Fibroblast of the aortic adventitia (primary cell): ENCODE measurements at places on chromosomes 11 and 22.
A peak's percentile ranks its signal among the peaks of the same experiment; 100 is the strongest.

DNA sequence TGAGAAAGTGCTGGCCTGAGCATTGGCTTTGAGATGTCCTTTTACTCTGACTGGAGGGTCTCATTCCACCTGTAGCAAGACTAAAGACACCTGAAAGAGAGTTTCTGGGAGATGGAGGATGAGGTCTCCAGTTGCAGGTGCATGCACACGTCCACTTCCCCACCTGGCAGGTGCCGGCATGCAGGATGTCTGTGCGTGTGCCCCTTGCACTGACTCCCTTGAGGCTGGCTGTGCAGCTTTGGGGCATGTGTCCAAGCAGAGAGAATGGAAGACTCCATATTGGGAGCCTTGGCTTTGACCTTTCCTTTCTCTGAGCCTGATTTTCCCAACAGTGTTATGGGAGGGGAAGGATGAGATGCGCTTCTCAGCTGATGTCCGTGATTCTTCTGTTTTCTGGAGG, 44.0 kb upstream of the TUB start:
- DNase-seq, result no peak

DNA sequence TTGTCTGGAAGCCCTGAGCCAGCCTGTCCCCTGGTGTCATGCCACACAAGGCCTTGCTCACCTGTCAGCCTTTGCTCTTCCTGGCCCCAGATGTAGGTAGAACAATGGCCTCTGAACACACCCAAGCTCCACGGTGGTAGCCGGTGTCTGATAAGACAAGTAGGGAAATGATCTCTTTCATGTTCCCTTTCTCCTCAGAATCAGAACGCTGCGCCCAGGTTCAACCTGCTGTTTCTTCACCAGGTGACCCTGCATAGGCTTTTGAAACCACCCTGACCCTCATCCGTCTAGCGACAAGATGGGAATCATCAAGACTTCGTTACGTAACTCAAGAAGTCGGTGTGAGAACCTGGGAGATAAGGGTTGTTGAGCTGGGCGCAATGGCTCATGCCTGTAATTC, 28.7 kb upstream of the YWHAH start:
- no peak for DNase-seq

GRCh38 chr11:5891216-5891800, 1.7 kb upstream of the OR52E5 start:
- peak; percentile 33 for DNase-seq

DNA sequence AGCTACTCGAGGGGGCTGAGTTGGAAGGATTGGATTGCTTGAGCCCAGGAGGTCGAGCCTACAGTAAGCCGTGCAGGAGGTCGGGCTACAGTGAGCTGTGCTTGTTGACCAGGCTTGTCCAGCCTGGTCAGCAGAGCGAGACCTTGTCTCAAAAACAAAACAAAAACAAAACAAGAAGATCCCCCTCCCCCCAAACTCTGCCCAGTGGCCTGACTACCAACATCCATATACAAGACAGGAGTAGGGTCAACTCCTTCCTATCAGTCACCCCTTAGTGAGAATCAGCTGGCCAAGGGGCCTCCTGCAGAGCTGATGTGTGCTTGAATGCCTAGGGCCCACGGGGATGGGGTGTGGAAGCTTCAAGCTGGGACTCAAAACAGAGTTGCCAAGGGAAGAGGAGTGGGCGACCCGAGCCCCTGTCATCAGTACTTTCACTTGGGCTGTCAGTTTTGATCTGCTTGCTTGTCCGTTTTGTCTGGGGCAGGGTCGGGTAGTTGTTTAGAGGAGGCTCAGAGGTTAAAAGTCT, 942 bp upstream of the TSPAN18 start:
- DNase-seq, result no peak

GRCh38 chr11:134071766-134072402, 3.0 kb downstream of the JAM3 start:
- DNase-seq, result no peak

DNA sequence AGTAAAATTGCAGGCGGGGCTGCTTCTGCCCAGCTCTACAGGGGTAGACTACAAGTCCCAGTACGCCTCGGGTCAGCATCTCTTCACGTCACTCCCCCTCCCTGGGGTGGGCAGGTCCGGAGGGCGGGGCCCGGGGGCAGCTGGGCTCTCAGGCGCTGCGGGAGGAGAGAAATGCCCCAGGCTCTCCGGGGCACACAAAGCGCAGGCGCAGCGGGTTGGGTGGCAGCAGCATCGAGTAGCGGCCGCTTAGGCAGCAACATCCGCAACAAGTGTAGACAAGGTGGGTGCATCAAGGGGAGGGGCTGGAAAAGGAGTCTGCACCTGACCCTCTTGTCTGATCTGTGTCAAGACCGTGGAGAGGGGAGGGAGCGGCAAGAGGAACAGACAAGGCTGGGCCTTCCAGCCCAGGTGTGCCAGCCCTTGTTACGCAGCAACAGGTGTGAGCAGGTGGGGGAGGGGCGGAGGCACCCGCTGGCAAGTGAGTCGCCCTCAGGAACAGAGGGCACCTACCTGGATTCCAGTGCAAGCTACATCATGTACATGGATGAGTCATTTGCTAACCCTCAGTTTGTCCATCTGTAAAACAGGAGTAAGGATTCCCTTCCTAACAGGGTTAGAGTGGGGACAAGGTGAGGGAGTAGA, 1.2 kb downstream of the PLEKHB1 start:
- DNase-seq, result peak; percentile 75

DNA sequence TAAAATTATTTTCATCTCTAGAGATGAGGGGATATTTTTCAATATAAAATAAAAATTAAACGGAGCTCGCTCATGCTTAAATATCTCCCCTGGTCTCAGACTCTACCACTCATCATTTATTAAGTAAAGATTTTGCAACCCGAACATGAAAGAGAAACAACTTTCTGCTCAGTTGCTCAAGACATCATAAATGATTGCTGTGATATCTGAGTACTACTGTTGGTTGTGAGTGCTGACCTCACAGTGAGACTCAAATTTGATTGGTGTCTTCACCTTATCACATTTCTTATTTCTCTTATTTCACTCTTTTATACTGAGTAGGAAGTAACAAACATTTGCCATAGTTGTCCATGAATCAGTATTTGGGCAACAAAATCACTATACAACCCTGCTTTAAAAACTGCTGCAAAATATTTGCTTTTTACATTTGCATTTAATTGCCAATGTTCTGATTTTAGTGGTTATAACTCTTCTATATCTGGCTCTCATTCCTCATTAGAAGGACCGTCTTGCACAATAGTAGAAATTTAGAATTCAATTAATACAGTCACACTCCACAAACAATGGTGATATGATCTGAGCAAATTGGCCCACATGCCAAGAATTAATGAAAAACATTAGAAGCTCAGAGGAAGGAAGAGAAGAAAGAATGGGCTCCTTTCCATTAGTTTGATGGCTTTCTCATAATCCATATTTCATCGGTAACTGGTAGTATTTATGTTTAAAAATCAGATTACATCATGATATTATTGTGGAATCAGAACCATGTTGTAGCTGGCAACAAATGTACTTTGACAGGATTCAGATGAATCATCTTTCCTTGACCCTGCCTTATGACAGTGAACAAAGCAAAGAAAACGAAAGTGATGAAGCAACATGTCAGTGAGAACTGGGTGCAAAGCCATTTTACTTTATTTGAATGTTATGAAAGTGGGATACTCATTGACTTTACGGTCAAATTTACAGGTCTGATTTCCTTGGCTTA, 973.6 kb upstream of the TENM4 start:
- DNase-seq, result peak; percentile 8

GRCh38 chr11:120120805-120121335, 17.0 kb downstream of the TRIM29 start:
- no peak for DNase-seq

DNA sequence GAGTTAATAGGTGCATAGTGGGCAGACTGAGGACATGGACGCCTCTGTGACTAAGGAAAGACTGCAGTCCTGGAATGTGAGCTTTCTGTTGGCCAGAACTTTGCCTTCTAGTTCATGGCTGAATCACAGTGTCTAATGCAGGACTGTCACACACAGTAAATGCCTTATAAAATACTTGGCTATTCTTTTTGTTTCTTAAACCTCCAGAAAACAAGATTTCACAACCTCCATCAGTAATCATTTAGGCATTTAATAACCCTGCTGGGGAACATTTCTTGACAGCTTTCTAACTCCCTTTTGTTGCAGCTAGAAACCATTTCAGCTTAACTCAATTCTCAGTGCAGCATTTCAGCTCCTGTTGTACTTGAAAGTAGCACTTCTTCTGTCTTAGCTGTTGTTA, 335.8 kb upstream of the DDI1 start:
- peak; percentile 88 for DNase-seq

DNA sequence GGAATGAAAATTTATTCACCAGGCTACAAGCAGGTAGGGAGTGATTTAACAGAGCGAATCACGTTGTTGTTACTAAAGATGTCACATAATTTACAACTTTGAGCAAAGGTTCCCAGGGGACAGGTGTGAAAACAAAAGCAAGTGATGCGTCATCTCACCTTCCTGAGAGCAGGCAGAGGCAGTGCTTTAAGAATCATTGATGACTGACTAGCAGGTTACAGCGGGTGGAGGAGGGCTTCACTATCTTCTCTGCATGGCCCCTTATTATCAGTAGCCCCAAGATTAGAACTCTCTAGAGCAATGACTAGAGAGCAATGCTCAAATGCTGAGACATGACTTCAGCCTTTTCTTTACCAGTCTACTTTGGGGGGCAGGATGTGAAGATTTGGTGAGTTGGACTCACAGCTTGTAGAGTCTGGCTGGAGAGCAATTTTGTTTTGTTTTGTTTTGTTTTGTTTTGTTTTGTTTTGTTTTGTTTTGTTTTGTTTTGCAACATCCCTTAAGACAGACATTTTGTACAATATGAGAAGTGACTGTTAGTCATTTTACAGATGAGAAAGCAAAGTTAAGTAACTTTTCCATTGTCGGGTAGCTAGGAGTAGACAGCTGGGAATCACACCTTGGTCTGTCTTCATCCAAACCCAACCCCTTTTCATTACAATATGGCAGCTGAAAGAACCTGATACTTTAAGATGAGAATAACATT, 84.8 kb downstream of the SLC1A2 start:
- no peak for DNase-seq

GRCh38 chr11:102704841-102705240, 728 bp downstream of the MMP27 start:
- no peak for DNase-seq

DNA sequence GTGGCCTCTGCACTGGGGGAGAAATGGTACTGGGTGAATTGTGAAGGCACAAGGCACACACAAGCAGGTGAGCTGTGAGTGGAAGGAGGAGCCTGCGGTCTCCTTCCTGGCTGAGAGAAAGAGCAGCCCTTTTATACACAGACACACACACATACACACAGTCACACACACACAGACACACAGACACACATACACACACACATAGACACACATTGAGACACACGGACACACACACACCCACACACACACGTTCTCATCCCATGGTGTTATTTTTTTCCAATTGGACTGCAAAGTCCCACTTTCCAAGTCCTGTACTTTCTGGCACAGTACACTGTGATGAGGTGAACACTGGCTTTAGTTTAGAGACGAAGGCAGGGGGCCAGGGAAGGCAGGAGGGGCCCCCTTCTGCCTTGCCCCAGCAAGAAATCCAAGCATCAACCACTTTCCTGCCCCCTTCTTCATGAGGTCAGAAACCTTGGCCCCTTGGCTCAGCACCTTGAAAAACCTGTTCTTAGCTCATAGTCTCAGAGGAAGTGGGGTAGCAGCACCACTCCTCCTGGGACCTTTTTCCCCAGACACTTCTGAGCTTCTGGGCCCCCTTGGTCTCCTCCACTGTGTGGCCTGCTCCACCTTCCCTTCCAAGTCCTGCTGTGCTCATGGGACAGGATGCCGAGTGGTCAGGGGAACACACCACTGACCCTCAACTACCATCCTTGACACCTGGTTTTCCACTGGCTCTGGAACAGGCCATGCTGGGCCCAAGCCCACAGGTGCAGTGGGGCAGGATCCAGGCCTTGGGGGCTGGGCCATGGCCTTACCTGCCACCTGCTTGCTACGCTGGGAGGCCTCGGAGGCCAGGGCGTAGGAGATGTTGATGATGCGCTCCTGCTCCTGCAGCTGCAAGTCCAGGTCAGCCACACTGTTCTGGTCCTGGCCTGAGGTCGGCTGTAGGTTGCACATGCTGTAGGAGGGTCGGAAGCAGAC, 43.8 kb downstream of the C11orf58 start:
- DNase-seq, result no peak

GRCh38 chr11:66316849-66317251, at the start of gene CD248:
Gene CD248, minus strand, starts transcription at chr11:66317044. Its CDS starts 17 bp downstream, at chr11:66317027.
- peak; percentile 83 for DNase-seq

DNA sequence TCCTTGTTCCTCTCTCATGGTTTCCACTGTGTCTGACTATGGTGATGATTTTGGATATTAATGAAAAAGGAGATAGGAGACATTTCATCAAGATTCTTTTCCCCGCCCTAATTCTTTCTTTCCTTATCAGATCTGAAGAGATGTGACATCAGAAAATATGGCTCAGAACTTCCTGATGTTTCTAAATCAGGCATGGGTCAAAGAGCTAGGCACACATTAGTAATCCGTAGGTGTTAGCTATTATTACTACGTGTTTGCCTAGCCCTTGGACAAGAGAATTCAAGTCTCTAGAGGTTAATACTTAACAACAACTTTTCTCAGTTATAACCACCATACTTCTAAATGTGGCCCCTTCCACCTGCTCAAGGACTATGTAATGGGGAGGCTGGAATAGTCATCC, 5.8 kb downstream of the JOSD1 start:
- DNase-seq, result peak; percentile 23

DNA sequence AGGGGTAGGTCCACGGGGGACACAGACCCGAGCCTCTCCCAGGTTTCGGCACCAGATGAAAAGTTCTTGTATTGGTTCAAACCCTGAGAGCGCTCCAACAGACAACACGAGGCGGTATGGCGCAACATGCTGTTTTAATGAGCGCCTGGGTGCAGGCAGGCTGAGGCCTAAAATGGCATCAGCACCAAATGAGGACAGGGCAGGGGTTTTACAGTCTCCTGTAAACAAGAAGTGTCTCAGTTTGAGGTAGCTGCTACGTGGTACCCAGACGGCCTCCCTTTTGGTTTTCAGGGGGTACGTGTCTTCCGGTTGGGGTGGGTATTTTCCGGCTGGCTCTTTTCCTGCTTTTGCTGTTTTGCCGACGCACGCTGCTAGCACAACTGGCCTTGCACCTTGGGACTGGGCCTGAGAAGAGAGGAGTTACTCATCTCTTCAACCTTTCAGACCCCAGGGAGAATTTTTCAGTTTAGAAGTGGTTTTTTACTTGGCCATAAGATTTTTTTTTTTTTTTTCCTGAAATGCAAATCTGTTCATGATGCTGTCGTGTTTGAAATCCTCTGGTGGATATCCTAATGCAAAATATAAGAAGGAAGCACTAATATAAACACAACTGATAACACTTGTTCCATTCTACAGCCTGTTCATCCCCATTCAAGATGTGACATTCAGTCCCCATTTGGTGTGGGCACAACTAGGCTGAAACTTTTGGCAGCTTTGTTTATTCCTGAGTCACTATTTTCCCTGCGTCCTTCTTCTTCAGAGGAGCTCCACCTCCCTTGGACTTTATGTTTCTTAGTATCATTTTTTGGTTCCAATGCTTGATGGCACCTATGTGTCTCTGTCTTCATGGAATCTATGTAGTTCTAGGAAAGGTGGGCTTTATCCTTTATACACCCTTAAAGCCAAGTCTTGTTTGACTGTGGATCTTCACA, 6.5 kb downstream of the PPFIBP2 start:
- DNase-seq, result no peak
